Stimulated activated CD8-positive, alpha-beta memory T cell treated with anti-CD3 and anti-CD28 coated beads, Interleukin-4, amount 100 ng/mL, for 1 hour (primary cell): ENCODE measurements at places on chromosomes 4 and X.

DNA sequence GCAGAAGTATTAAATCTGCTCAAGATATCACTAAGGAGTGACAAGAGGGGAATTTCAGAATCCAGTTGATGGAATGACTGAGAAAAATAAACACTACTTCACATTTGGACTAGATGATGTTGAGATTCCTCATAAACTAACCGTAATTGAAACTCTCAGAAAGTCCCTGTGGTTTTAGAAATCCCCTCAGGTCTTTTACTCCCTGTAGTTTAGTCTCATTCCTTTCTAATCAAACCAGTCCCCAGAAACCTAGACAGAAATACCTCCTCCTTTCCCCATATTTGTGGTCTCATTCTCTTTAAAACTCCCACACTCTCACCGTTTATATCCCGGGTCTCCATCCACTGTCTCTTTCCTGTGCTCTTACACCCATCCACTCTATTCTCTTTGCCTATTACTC lies 15.0 kb upstream of the TLR1 start:
- no peak for DNase-seq

GRCh38 chrX:125742811-125743210 lies 423.1 kb downstream of the TEX13C start:
- DNase-seq: no peak

DNA sequence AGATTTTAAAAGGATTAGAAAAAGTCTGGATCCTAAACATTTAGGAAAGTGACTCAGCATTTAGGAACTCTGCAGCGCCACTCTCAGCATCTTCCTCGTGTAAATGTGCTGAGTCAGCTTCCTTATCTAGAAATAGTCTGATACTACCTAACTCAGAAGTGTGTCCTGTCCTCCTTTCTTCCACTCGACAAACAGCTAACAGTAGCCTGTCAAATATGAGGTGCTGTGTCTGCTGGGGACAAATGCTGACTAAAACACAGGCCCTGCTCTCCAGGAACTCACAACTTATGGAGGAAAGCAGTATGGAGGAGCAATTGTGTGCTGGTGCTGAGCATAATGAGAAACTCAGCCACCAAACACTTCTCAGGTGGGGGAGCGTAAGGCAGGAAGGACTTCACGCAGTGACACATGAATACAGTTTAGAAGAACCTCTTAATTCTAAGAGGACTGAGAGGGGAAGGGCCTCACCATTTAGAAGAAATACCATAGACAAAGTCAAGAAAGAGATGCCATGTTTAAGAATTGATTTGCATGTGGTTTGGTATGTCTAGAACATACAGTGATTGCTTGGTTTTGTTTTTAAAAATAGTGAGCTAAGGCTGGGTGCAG lies 125.3 kb downstream of the SOWAHB start:
- no peak for DNase-seq

- no peak for DNase-seq
These were observed 70.3 kb downstream of the PPEF2 start for GRCh38 chr4:75831856-75832405.

GRCh38 chr4:124694946-124695598 lies 17.5 kb downstream of the ANKRD50 start:
- DNase-seq: no peak

- no peak for DNase-seq
These were observed 26.9 kb upstream of the PPP2R3B start for GRCh38 chrX:413322-414201.

DNA sequence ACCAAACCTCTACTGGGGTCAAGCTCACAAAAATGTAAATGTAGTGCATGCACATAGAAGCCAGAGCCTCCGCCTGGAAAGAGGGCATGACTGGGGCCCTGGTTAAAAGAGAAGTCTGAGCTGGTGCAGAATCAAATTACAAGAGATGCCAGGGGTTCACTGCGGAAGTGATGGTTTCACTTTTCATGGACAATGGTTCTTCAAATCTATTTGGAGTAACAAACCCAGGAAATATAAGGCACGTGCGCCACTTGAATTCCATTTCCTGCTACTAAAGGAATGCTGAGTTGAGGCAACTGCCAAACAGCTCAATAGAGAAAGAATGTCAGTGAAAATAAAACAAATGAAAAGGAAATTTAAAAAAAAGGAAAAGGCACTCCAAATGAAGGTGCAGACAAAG lies 79.8 kb downstream of the FUNDC1 start:
- DNase-seq: no peak

GRCh38 chr4:111923786-111924185 lies 221.5 kb upstream of the FAM241A start:
- no peak for DNase-seq

GRCh38 chrX:1060562-1060960 lies 151.9 kb downstream of the CRLF2 start:
- DNase-seq: no peak

DNA sequence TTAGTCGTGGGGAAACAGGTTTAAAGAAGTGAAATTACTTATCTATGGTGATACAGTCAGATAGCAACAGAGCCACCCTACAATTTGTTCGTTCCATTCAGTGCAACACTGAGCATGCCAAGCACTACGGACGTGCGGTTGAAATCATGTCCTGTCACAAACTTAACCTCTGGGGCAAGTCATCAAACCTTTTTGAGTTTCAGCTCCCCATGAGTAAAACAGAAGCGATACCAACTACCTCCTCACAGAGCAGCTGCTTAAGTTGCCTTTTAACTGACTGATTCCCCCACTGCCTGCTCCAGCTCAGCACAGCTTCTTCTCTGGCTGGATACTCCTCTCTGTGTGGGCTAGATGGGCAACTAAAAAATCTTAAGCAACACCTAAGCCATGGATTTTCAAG lies 36.0 kb downstream of the LHFPL1 start:
- no peak for DNase-seq

DNA sequence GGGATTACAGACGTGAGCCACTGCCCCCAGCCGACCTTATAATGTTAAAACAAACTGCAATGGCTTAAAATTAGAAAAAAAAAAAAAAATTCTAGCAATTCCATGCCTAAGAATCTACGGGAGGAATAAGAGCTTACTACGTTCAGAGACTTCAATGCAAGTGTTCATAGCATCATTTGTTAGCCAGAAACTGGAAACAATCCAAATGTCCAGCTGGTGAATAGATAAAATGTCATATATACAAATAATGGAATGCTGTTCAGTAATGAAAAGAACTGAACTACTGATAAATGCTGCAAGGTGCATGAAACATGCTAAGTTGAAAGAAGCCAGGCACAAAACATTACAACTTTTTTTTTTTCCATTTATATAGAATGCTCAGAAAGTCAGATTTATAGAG lies 5.3 kb downstream of the EXOSC9 start:
- DNase-seq: no peak

- no peak for DNase-seq
These were observed 120.2 kb downstream of the SHOX start for GRCh38 chrX:750812-751211.

GRCh38 chrX:115589419-115589818 lies 28.4 kb downstream of the PLS3 start:
- no peak for DNase-seq

DNA sequence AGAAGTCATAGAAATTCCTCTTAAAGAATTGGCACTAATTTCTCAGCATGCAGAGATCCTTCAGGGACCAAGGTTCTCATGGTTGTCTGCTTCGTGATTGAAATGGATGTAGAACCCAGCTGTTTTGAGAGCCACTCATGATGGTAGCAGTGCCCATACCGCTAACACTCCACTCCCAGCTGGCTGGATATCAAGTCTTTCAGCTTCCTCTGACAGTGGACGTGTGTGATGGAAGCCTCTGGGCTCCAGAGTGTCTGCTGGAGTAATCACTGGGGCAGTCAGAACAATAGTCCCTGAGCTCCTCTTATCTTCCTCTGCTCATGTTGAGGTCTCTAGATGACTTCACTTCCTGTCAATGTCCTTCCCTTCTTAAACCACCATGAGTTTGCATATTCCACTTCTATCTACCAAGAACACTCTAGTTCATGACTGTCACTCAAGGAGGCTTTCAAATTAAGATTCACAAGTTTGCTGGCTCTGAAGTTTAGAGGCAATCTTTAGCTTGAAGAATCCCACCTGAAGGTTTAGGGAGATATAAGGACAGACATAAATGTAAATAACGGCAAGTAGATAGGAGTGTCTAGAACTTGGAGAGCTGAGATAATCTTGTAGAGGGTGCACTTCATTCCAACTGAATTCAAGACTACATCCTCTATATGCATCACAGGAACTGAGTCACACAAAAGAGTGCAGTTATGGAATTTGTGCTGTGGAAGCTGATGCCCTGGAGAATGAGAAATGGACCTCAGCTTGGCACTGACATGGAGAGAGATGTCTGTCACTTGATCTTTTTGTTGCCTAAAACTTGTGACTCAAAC lies 64.5 kb upstream of the WDR1 start:
- no peak for DNase-seq

GRCh38 chr4:88610771-88611170 lies 18.5 kb downstream of the HERC3 start:
- no peak for DNase-seq

- peak; percentile 63 for DNase-seq
These were observed at the start of gene ACSL4 for GRCh38 chrX:109732807-109733612. ACSL4 (minus strand) TSS chrX:109733257; CDS start chrX:109683363, 49,894 bp downstream.

- no peak for DNase-seq
These were observed 21.9 kb upstream of the ARHGAP10 start for GRCh38 chr4:147709999-147710398.

DNA sequence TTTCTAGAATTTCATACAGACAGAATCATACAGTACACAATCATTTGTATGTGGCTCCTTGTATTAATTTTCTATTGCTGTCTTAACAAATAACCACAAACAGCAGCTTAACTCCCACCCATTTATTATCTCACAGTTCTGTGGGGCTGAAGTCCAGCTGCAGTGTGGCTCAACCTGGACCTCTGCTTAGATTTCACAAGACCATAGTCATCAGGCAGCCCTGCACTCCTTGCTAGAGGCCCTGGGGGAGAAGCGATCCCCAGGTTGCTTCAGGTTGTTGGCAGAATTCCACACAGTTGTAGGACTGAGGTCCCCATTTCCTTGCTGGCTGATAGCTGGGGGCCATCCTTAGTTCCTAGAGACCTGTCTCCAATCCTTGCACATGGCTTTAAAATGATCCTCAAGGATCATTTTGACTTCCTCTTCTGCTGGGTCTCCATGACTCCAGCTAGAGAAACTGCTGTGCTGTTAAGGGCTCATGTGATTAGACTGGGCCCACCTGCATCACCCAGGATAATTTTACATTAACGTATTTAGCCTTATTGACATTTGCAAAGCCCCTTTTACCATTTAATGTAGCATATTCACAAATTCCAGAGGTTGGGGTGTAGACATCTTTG lies 60.9 kb upstream of the SMAD1 start:
- DNase-seq: no peak

GRCh38 chrX:134144231-134144630 lies 92.8 kb upstream of the CCDC160 start:
- DNase-seq: no peak

- DNase-seq: no peak
These were observed 155.0 kb downstream of the TRAM1L1 start for GRCh38 chr4:116930329-116930728.

DNA sequence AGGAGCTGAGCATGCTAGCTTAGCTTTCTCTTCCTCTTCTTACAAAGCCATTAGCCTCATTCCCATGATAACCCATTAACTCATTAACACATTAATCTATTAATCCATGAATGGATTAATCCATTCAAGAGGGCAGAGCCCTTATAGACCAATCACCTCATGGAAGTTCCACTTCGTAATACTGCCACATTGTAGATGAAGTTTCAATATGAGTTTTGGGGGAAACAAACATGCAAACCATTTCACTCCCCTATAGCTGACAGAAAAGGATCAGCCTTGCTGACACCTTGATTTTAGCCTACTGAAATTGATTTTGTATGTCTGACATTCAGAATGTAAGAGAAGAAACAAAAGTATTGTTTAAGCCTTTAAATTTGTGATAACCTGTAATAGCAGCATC lies 251.8 kb upstream of the GALNTL6 start:
- DNase-seq: no peak

- DNase-seq: no peak
These were observed 881.6 kb downstream of the PCDH7 start for GRCh38 chr4:31601793-31602192.

- no peak for DNase-seq
These were observed 105.8 kb downstream of the CXCL13 start for GRCh38 chr4:77711469-77711868.

- no peak for DNase-seq
These were observed 11.9 kb upstream of the HS3ST1 start for GRCh38 chr4:11440481-11441193.

GRCh38 chr4:151728679-151729078 lies 32.1 kb downstream of the GATB start:
- DNase-seq: no peak

DNA sequence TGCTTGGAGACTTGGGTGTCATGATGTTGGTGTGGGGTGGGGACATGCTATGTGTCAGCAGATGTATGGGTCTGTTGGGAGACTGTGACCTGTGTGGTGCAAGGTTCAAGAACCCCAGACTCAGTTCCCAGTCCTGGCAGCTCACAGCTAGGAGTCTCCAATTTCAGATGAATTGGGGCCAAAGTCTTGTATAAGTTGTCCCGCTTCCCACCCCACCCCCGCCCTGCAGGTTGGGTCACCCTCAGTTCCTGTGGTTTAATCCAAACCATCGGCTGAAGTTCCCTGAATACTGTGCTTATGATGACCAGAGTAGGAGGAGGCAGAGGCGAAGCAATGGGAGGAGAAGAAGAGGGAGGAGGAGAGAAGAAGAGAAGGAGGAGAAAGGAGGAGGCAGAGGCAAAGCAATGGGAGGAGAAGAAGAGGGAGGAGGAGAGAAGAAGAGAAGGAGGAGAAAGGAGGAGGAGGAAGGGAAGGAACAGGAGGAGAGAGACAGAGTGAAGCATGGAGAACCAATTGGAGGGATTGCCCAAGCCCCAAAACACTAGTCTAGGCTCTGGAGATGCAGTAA lies 112.6 kb downstream of the EFNB1 start:
- no peak for DNase-seq

DNA sequence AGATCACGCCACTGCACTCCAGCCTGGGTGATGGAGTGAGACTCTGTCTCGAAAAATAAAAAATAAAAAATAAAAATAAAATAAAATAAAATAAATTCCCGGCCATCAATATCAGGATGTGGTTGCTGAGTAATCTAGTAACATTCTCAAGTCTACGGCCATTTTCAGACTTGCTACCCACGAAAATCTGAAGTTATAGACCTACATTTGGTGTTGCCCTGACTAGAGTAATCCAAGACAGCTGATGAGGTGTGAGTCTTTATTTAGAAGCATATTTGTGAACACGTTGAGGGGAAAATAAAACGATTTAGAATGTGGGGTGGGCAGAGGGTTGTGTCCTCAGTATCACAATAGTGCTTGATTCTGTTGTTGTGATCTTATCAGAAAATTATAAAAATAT lies 130.2 kb upstream of the MID1 start:
- no peak for DNase-seq

DNA sequence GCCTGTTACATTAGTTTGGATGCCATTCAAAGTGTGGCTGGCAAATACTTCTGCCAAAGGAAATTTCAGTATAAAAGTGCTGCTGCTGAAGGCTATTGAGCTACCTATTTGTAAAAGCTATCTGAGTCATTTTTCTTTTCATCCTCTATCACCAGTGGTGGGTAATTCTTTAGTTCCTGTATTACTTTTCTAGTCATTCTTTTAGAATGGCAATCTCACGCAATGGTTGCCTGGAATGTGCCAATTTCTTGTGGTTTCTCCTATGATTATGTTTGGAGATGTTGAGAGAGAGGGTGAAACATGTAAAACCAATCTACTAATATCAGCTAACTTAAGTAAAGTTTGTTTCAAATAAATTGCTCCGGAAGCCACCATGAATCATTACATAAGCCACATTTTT lies 685.0 kb downstream of the RAPGEF2 start:
- no peak for DNase-seq
